ENCODE measurements at places on chromosomes 5 and 9.

DNA sequence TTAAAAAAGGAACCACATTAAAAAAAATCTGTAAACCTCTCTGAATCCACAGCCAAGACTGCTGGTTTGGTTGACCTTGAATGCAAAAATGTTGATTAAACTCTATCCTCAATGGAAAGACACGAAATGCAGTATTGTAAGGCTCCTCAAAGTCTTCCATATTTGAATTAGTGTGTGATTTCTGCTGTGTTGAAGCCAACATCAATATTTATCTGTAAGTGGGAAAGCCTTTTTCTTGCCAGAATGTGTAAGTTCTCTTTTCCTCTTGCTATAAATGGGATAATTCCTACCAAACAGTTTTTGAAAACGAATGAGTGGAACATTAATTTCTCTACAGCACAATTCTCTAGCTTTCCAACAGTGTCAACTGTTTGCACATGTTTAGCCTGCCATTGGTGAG, 422.1 kb upstream of the TNC start:
- DNase-seq = no peak

GRCh38 chr9:128341435-128341849, 1.1 kb downstream of the SLC27A4 start:
- peak; percentile 75 for DNase-seq

GRCh38 chr5:107919361-107919760, 248.6 kb upstream of the EFNA5 start:
- DNase-seq = no peak

DNA sequence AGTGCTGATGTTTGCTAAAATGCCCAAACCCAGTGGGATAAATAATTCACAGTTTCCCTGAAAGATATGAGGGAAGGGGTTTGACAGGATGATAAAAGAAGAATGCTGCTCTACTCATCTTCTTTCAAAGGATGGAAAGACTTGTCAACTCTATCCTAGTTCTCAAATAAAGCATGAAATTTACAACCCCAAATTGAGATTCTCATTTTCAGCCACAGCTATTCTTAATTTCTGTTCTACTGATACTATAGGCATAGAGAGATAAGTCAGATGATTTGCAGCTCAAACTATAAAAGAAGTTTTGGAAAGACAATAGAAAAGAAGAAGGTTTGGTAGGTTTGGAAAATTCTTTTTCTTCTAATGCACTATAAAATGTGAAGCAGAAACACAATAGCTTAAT, 542.6 kb downstream of the CSNK1G3 start:
- DNase-seq = no peak

DNA sequence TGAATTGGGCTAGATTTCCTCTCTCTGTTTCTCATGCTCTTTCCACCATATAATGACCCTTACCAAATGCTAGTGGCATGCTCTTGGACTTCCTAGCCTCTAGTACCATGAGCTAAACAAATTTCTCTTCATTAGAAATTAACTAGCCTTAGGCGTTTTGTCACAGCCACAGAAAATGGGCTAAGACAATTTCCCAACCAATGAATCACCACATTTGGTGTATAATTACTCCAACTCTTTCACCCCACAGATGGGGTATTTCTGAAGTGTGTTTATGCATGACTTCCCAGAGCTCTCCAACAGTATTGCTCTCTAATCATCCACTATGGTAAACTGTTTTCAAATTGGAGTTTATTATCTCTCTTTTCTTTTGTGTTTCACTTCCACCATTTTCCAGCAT, 1041.1 kb upstream of the COX7C start:
- no peak for DNase-seq

DNA sequence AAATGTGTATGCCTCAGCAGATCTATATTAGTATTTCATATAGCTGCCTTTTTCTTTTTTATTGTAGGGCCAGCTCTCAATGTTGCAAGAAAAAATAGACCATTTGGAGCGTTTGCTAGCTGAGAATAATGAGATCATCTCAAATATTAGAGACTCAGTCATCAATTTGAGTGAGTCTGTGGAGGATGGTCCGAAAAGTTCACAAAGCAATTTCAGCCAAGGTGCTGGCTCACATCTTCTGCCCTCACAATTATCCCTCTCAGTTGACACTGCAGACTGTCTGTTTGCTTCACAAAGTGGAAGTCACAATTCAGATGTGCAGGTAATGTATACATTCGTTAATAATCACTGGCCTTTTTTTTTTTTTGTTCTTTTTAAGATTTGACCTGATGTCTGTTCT, 23.7 kb downstream of the MAN2A1 start:
- no peak for DNase-seq

GRCh38 chr5:173904151-173904550, 16.0 kb downstream of the CPEB4 start:
- DNase-seq = no peak

- no peak for DNase-seq
These were observed 182.9 kb upstream of the RFX3 start for GRCh38 chr9:3708751-3709150.

All from stimulated activated CD4-positive, alpha-beta T cell treated with anti-CD3 and anti-CD28 coated beads, Interleukin-4, amount 100 ng/mL, for 24 hours (primary cell).